ENCODE measurements at places on chromosomes 7 and 10. TPM values are rescaled to one million over a fixed set of nuclear protein-coding genes. Genes with fewer than 3 reads are reported as not detected.

DNA sequence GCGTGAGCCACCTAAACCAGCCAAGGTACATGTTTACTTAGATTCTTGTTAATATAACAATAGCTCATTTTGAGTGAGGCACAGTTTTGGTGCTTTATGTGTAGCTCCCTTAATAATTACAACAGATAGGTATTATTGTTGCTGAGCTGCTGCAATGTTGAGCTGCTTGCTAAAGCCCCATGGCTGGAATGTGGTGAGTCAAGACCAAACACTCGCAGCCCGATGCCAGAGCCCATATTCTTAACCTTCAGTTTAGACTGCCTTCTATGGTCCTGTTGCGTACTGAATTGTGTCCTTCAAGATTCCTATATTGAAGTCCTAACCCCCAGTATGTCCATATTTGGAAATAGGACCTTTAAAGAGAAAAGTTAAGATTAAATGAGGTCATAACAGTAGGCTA, 407.1 kb downstream of the NEBL start:
- no peak overlapping the region for H3K27ac ChIP-seq
- DNase-seq = no peak

- H3K27me3 ChIP-seq = no peaks in the 10 kb centered on the region
- peak; percentile 77 for DNase-seq
- H3K27ac ChIP-seq = no peak overlapping the region
- H3K4me1 ChIP-seq = no peaks in the 10 kb centered on the region
- H3K36me3 ChIP-seq = no peaks in the 10 kb centered on the region
These were observed 237.2 kb downstream of the TCF7L2 start for GRCh38 chr10:113187063-113187777.

DNA sequence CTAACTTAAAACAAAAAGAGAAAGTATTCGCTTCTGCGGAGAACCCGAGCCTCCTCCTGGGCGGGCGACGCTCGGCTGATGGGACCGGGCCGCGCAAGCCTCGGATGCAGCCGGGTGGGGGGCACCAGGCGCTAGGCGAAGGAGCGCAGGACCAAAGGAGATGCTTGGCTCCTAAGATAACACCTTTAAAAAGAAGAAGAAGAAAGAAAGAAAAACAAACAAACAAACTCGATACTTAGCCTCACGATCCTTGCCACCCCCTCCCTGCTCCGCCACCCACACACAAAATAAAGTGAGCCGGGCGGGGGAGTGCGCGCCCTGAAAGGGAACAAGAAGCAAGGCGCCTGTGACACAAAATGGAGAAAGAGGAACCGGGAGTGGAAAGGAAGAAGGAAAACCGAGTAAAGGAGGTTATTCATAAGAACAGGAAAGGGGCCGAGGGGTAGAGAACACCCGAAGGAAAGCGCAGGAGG, 34.0 kb upstream of the EBLN1 start:
- peak; percentile 82 for DNase-seq
- H3K36me3 ChIP-seq = no peaks in the 10 kb centered on the region
- peak overlapping the region; percentile 36 for H3K27ac ChIP-seq
- H3K4me1 ChIP-seq = no peaks in the 10 kb centered on the region

DNA sequence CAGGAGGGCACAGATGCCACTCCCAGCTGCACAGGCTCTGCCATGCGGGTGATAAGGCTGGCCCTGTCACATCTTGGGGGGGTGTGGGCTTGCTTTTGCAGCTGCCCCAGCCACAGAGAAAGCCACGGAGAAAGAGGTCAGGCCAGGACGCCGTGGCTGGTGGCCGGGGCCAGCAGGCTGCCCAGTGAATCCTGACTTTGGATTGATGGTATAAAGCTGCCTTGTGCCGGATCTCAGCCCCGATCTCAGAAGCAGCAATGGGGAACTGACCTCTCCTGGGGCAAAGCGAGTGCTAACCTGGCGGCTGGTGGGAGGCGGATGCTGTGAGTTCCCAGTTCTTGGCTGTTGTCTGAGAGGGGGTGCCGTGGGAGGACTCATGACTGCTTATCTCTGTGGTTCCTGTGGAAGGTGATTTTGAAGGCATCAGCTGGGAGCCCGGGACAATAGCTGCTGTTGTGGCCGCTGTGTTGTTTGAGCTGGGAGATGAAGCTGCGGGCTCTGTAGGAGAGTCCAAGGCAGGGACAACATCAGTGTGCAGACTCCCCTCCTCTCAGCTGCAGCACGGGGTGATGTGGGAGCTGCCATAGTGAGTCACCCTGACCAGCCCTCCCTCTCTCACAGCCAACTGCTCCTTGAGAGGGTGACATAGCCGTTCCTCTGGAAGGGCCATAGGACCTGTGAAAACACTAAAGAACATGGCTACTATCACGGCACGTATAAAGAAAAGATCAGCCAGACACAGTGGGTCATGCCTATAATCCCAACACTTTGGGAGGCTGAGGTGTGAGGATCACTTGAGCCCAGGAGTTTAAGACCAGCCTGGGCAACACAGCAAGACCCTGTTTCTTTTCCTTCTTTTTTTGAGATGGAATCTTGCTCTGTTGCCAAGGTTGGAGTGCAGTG, 17.0 kb downstream of the IL15RA start:
- H3K27ac ChIP-seq = no peak overlapping the region
- no peaks in the 10 kb centered on the region for H3K4me1 ChIP-seq
- no peak overlapping the region for H3K4me3 ChIP-seq
- DNase-seq = no peak
- no peaks in the 10 kb centered on the region for H3K36me3 ChIP-seq

DNA sequence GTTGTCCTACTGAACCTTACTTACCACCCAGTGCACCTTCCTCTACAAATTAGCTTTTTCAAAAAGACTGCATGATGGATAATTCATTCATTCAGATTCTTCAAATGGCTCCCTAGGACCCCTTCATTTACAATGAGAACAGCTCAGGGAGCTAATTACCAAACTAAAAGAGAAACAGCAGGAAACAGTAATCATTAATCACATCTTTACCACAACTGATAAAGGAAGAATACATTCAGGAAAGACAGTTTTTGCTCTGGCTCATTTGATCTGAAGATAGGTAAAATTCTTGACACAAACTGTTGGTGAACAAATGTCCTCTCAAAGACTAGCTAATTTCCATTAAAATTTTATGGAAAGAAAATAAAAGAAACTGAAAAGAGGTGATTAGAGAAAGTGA, 1652.7 kb upstream of the LRRTM3 start:
- H3K36me3 ChIP-seq = no peaks in the 10 kb centered on the region
- no peaks in the 10 kb centered on the region for H3K4me1 ChIP-seq

DNA sequence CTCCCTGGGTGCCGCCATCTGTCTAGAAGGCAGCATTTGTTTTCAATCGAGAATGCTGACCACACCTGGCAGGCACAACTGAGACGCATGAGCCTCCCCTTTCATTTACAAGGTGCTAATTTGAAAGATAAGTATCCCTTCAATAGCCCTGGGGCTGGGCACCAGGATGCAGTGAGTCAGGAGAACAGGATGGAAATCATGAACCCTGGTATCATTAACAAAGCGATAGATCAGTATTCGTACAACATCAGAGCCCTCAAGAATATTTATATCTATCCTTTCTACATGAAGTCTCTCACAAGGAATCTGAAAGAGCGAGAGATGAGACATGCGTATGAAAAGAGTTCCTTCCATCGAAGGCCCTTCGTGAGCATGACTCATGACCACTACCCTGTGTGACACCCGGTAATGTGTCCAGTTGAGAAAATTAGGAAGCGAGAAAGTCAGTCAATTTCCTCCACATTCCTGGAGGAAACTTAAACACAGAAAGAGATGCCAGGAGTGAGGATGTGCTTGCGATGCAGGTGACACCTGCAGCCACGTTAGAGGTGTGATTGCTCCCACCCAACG, 123.1 kb upstream of the PITRM1 start:
- H3K27me3 ChIP-seq = no peaks in the 10 kb centered on the region
- H3K4me3 ChIP-seq = no peak overlapping the region
- no peaks in the 10 kb centered on the region for H3K4me1 ChIP-seq
- H3K27ac ChIP-seq = no peak overlapping the region
- DNase-seq = no peak

DNA sequence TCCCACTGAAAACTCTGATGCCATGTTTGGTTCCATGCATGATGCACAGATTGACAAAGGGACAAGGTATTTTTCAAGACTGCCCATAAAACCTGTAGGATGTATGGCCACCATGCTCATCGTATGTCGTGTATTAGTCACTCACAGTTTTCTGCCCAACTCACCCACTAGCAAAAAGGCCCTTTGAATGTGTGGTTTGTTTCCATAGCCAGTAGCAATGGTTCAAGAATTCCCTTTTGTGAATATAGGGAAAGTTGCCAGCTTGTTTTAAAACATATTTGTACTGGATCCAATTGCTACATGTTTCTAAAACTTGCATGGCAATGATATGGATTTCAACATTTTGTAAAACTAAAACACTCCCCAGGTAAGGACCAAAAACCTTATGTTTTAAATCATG, 280.9 kb upstream of the YAE1 start:
- no peak for DNase-seq
- no peak overlapping the region for H3K27ac ChIP-seq
- H3K27me3 ChIP-seq = no peaks in the 10 kb centered on the region
- H3K4me1 ChIP-seq = no peaks in the 10 kb centered on the region
- H3K36me3 ChIP-seq = no peaks in the 10 kb centered on the region
- no peak overlapping the region for H3K4me3 ChIP-seq

Gene STEAP1B
- polyA plus RNA-seq = 16.6 TPM

Gene AKR1D1
- polyA plus RNA-seq = not detected

Gene PPP1R3C
- polyA plus RNA-seq = 11.5 TPM

Gene PTN
- polyA plus RNA-seq = 23.7 TPM

Gene MTPN
- 135 TPM for polyA plus RNA-seq
